ENCODE measurements at places on chromosomes 12 and 14.

GRCh38 chr12:113896194-113896593 lies 69.9 kb downstream of the RBM19 start:
- no peak for DNase-seq

DNA sequence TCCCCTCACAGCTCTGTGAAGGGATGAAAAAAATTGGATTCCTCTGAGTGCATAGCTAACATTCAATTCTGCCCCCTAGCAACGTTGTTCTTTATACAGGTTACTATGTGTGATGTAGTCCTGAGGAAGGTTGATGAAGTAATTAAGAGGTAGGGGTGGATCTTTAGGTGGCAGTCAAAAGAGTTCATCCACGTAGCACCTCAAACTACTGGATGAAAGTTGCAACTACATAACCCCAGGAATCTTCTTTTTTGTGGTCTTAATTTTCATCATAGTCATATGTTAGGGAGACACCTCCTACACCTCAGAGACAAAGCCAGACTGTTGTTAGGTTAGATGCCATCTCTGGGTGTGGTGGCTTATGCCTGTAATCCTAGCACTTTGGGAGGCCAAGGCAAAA lies 10.2 kb upstream of the NFE2 start:
- no peak for DNase-seq

DNA sequence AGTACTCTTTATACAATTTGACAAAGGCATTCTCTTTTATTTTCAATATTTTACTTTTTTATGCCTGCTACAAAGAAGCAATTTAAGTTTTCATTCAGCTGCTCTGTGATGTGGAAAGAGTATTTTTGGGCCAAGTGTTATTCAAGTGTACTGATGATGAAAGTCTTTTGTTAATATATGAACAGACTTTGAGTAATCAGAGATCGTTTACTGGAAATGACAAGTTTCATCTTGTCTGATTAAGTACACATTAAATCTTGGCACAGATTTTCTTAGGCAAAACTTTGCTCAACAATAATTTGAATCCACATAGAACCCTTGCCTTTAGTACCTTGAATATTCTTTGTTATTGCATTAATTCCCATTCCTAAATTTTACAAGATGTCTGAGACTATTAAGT lies 13.3 kb upstream of the PZP start:
- DNase-seq: no peak

DNA sequence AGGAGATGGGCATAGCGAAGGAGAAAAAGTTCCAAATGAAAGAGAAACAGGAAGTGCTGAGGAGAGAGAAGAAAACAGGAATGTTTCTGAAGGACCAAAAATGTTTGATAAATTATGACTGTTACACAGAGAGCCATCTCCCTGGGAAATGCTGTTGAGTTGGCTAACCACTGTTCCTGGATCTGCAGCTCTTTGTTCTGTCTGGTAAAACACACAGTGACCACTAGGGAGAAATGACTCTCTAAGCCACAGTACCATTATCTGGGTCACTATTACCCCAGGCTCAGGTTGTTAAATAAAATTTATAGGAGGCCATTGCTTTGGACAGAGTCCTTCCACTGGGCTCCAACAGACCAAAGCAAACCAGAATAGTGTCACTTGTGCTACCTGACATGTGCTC lies 219.3 kb downstream of the CRADD start:
- DNase-seq: no peak

DNA sequence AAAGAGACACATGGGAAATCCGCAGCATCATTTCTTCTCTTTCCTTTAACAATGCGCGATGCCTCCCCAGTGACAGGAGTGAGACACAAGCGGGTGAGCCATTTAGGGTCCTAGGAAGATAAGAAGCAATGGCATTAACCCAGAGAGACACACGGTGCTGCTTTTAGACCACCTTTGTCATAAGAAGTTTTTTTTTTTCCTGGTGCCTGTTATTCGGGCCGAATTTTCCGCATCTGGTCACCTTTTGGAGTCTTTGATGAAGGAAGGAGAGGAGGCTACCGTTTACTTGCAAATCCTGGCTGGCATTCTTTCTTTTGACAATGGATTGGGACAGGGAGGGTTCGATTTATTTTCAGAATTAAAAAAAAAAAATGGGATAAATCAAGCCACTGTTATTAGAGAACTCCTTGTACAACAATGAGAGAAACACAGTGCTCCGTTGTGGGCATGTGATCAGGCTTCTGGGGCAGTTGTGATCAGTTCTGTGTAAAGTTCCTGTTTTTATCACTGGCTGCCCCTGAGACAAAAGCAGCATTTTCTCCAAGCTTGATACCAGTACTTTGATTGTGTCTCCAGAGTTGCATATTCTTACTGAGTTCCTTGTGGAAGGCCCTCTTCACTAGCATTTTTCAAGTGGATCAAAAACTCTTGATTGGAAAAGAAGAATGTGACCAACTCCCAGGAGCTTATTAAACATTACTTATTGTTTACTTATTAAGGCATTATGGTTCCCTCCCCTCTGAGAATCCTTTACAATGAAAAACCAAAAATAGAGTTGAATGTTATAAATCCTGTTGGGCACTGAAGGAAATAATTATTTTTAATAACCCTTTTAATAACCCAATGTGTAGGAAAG lies 1.1 kb downstream of the DIP2B start:
- no peak for DNase-seq

Data from stimulated activated CD4-positive, alpha-beta T cell treated with anti-CD3 and anti-CD28 coated beads, Interleukin-1b, Interleukin-23, amount 100 ng/mL, for 1 hour (primary cell).